ENCODE measurements at places on chromosomes 5 and 9.

DNA sequence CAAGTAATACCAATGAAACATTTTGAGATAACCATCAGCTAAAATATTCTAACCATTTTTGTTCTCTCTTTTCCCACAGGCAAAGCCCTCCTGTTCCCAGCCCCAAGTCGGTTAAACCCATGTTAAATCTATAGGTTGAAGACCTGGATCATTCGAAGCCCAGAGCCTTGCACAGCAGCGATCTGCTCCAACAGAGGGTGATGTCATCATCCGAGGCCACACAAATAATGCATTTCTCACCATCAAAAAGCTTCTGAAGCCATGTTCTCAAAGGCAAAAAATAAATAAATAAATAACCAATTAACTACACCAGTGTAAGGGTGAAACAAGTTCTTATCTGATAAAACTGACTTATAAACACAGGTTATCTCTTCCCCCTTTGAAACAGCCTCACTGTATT lies 169.2 kb downstream of the ENTREP1 start:
- DNase-seq, result no peak

GRCh38 chr5:38766151-38766550 lies 79.7 kb upstream of the OSMR start:
- DNase-seq, result peak; percentile 84

- DNase-seq, result no peak
Measured at GRCh38 chr9:136676297-136676794, 10.9 kb downstream of the AGPAT2 start.

GRCh38 chr9:126752881-126753670 lies 51.8 kb upstream of the ZBTB43 start:
- no peak for DNase-seq

GRCh38 chr5:151598984-151599383 lies 7.9 kb upstream of the FAT2 start:
- no peak for DNase-seq

Data from amniotic epithelial cell (primary cell).